ENCODE measurements at places on chromosomes 11 and 22.
A peak's percentile ranks its signal among the peaks of the same experiment; 100 is the strongest.

- no peaks in the 10 kb centered on the region for H3K4me1 ChIP-seq
- no peak overlapping the region for H3K27ac ChIP-seq
- no peaks in the 10 kb centered on the region for H3K27me3 ChIP-seq
- no peak for DNase-seq
- H3K4me3 ChIP-seq = no peak overlapping the region
- no peaks in the 10 kb centered on the region for H3K36me3 ChIP-seq
Measured at GRCh38 chr11:60974726-60975125, 3.2 kb downstream of the CD6 start.

GRCh38 chr11:46222490-46223251 is 54.8 kb upstream of the CREB3L1 start:
- no peak overlapping the region for H3K4me3 ChIP-seq
- no peaks in the 10 kb centered on the region for H3K4me1 ChIP-seq
- DNase-seq = no peak
- H3K27ac ChIP-seq = no peak overlapping the region
- H3K36me3 ChIP-seq = no peaks in the 10 kb centered on the region

DNA sequence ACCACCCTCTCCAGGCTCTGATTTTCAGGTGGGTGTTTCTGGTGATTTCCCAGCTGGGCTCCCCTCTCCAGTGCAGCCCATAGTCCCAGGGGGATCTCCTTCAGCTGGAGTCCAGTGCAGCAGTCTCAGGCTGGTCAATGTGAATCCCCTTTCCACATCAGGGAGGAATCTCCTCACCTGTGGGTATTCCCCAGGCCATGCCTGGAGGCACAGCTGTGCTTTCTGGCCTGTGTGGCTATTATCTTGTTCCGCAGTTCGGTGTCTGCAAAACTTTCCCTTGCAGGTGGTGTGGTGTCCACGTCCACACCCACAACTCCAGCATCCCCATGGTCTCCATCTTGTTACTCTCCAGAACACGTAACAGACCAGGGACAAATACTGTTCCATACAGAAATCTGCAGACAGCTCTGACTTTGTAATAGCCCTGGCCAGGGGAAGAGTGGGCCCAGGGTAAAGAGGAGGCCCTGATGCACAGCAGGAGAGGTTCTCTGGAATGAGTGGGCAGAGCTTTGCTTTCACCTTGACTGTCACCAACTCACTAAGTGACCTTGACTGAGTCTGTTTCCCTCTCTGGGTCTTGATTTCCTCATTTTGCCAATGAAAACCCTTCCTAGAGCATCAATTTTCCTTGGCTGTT is 183.2 kb downstream of the CSNK2A3 start:
- peaks cover 58% of the 10 kb centered on the region for H3K4me1 ChIP-seq
- no peak for DNase-seq
- no peaks in the 10 kb centered on the region for H3K27me3 ChIP-seq
- H3K27ac ChIP-seq = no peak overlapping the region
- H3K36me3 ChIP-seq = no peaks in the 10 kb centered on the region

DNA sequence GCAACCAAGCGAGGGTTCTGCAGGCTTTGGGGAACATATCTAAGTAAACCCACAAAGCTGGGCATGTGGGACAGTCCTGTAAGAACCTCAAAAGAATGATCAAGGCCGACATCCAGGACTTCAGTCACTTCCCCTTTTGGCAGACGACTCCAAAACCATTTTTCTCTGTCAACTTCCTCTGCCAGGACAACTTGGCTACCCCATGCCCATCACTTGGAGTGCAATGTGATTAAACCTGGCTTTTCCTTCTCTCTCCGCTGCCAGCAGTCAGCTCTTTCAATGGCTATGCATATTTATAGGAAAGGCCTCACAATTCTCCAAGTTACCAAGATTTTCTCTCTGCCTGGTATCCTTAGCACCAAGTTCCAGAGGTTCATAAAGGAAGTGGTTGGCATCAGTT is 78.9 kb downstream of the C11orf58 start:
- no peak overlapping the region for H3K4me3 ChIP-seq
- peaks cover 10% of the 10 kb centered on the region for H3K4me1 ChIP-seq

DNA sequence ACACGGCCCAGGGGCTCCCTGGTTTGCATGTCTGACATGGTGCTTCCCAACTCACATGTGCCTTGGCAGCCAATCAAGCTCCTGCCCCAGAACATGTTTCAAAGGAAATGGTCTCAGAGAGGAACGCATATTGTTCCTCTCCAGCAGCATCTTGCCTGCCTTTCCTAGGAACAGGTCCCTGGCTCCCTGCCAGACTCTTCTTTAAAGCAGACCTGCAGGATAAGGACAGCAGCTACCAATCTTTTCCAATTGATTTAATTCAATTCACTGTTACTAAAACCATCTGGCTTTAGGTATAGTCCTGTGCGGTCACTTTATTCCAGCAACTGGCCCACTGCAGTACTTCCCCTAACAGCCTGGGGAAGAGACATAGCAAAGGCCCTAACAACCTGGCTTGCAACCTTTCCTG is 79.9 kb downstream of the AMBRA1 start:
- no peaks in the 10 kb centered on the region for H3K27me3 ChIP-seq
- H3K4me1 ChIP-seq = no peaks in the 10 kb centered on the region
- DNase-seq = peak; percentile 87
- H3K27ac ChIP-seq = peak overlapping the region; percentile 26
- no peaks in the 10 kb centered on the region for H3K36me3 ChIP-seq

- peaks cover 33% of the 10 kb centered on the region for H3K4me1 ChIP-seq
- H3K4me3 ChIP-seq = no peak overlapping the region
- peak overlapping the region; percentile 91 for H3K27ac ChIP-seq
- no peaks in the 10 kb centered on the region for H3K36me3 ChIP-seq
- DNase-seq = peak; percentile 27
Measured at GRCh38 chr11:112293614-112294013, 33.0 kb upstream of the PLET1 start.

DNA sequence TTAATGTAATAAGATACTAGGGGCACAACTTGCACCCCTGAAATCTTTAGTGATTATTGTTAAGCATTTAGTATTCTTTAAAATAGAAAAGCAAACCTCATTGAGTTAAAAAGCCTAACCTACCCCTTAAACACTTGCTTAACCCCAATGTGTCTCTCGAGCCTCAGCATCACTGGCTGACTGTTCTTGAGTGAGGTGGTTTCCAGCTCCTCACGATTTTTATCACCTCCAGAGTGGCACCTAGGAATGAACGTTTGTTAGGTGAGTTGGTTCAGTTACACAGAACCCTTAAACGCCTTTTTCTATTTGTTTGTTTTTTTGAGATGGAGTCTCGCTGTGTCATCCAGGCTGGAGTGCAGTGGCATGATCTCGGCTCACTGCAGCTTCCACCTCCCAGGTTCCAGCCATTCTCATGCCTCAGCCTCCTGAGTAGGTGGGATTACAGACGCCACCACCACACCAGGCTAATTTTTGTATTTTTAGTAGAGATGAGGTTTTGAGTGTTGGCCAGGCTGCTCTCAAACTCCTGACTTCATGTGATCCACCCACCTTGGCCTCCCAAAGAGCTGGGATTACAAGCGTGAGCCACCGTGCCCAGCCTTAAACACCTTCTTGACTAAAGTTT is 13.7 kb downstream of the YWHAH start:
- peaks cover 28% of the 10 kb centered on the region for H3K36me3 ChIP-seq
- H3K4me1 ChIP-seq = peaks cover 25% of the 10 kb centered on the region
- no peak overlapping the region for H3K4me3 ChIP-seq
- no peak overlapping the region for H3K27ac ChIP-seq
- no peak for DNase-seq
- H3K27me3 ChIP-seq = no peaks in the 10 kb centered on the region

GRCh38 chr11:88016392-88017170 is 158.7 kb downstream of the RAB38 start:
- H3K4me1 ChIP-seq = no peaks in the 10 kb centered on the region
- H3K27ac ChIP-seq = no peak overlapping the region
- no peaks in the 10 kb centered on the region for H3K27me3 ChIP-seq
- no peak overlapping the region for H3K4me3 ChIP-seq
